ENCODE measurements at places on chromosomes 5 and 9.
A peak's percentile ranks its signal among the peaks of the same experiment; 100 is the strongest.

DNA sequence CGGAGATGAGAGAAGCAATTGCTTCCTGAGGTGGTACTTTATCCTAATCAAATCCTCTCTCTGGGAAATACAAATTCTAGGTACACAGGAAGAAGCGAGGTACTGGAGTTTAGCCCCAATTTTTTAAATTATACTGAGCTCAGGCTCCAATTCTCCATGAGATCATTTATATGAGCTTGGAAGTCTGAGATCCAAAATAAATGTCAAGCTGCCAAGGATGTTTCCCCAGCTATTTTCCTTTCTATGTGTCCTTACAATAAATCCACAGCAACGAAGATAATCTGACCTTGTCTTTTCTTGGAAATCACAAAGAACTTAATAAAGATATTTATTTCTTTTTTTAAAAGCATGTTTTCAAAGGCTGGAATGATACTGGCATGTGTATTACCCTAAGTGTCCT is 597.3 kb downstream of the GABRG2 start:
- no peak for DNase-seq

DNA sequence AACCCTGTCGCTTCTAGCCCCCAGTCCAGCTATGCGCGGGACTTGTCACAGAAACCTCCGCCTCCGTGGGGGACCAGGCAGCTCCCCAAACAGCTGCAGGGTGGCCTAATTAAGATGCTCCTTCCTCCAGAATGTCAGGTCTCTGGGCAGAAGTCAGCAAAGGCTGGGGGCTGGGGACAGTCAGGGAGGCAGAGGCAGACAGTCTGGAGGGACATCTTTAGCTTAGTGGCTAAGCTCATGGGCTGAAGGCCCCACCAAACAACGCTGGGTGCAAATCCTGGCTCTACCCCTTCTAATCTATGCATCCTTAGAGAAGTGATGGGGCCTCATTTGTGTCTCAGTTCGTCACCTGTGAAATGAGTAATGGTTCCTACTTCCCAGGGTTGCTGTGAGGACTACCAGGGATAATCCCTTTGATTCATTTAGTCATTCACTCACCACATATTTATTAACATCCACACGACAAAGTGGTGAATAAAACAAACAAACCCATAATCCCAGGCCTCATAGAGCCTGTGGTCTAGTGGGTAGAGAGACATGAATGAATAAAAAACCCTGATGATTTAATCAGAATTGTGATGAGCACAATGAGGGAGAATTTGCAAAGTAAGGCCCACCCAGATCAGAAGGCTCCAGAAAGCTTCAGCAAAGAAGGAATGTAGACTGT is 20.2 kb upstream of the MED27 start:
- DNase-seq, result no peak

DNA sequence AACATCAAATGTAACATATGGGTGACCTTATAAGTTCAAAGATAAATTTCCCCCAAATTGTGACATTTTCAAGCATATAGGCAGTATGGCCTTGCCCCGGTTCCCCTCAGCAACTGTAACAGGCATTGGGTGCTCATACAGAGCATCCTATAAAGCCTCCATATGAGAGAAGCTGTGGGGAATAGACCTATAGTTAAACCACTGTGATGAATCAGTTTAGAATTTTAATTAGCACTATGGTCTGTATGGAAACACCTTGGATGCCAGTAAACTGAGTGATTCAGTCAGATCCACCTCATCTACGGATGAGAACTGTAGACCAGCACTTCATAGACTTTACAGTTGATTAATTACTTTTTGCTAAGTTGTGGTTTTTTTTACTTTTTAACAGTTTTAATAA is 79.4 kb downstream of the ERCC6L2 start:
- no peak for DNase-seq

- no peak for DNase-seq
Measured at GRCh38 chr5:23269981-23270380, 237.4 kb upstream of the PRDM9 start.

DNA sequence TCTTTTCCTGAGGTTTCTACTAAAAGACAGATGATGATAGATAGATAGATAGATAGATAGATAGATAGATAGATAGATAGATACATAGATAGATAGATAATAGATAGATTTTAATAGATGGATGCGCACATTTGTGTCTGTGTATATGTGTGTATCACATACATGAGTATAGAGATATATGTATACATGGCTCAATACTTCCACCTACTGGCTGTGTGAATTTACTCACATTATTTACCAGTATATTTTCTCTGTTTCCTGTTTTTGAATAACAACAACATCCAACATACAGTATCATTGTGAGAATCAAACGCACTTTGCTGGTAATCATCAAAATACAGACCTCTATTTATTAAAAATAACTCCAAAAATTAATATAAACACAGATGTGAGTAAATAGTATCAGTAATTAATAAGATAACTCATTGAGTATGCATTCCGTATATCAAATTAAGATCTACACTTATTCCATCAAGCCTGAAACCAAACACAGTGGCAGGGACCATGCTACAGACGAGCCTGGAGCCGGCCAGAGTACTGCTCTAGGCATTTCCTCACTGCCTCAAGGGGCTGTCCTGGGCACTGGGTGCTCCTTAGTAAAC is 338.0 kb downstream of the SEMA5A start:
- DNase-seq, result peak; percentile 49

DNA sequence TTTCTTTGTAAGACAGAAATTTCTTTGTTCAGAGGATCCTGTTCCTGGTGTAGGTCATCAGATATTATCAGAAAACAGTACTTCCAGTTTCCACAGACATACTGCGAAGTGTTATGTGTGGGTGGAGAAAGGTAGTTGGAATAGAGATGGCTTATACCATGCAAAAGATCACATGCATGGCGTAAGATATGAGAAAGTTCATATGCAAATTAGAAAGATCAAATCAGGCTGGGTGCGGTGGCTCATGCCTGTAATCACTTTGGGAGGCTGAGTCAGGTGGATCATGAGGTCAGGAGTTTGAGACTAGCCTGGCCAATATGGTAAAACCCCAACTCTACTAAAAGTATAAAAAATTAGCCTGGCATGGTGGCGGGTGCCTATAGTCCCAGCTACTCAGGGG is 65.2 kb upstream of the GLIS3 start:
- no peak for DNase-seq

- DNase-seq, result no peak
Measured at GRCh38 chr9:111857555-111858211, 38.9 kb upstream of the UGCG start.

- DNase-seq, result no peak
Measured at GRCh38 chr9:122355336-122355875, 15.4 kb upstream of the PTGS1 start.

DNA sequence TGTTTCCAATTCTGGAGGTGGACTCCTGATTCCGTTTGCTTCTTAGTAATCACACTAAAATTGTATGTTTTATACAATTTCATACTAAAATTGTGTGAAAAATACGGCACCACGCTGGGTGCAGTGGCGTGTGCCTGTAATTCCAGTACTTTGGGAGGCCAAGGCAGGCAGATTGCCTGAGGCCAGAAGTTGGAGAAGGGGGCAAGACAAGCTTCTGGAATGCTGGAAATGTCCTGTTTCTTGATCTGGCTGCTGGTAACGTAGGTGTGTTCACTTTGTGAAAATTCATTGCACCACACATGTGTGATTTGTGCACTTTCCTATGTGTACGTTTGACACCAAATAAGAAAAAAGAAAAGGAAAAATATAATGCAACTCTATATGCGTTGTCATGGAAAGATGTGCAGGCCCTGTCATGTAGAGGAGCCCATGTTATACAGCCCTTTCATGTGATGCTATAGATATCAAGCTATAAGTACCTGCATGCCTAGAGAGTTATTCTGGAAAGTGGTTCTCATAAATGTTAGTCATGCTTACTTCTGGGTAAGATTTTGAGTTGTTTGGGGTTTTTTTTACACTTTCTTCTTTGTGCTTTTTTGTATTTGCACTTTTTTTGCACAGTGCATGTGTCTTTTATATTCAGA is 119.9 kb downstream of the TMEM174 start:
- no peak for DNase-seq

GRCh38 chr5:135608361-135608760 is 29.6 kb upstream of the CXCL14 start:
- no peak for DNase-seq

- DNase-seq, result no peak
Measured at GRCh38 chr9:101764472-101764871, 26.0 kb upstream of the GRIN3A start.

GRCh38 chr9:119195521-119195920 is 173.7 kb downstream of the BRINP1 start:
- no peak for DNase-seq

GRCh38 chr9:125554726-125555125 is 152.3 kb downstream of the MAPKAP1 start:
- DNase-seq, result no peak

- DNase-seq, result no peak
Measured at GRCh38 chr5:179300581-179301180, 44.6 kb downstream of the ADAMTS2 start.

GRCh38 chr9:751137-752051 is 90.1 kb upstream of the DMRT1 start:
- DNase-seq, result no peak

- DNase-seq, result no peak
Measured at GRCh38 chr9:116449949-116450348, 237.2 kb upstream of the TRIM32 start.

GRCh38 chr5:159184236-159184635 is 25.1 kb downstream of the RNF145 start:
- no peak for DNase-seq

DNA sequence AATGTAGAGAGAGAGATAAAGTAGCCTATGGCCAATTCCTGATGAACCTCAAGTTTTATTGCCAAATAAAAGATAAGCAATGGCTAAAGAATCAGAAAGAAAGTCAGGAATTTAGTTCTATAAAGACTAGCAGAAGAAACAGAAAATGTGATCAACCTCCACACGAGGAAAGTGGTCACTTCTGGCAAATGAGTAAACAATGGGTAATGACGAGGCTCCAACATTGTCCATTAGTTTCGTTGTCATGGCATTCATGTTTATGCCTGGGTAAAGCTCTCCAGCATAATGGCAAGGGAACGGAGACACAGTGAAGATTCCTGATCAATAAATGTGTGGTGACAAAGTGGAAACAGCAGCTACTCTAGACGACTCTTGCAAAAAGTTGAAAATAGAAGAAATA is 341.8 kb upstream of the CTNND2 start:
- DNase-seq, result no peak

DNA sequence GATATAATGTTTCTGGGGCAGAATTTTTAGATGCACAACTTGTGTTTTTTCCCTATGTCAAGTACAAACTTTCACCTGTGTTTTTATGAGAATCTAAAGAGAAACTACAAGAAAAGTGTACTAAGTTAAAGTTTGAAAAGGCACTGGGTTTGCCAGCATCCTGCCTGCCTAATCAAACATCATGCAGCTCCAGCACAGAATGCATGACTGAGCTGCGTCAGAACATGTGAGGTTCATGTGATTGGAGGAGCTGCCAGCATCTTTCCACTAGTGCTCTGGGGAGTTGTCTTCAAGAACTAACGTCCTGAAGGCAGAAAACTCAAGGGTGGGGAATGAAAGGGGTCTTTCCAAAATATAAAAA is 46.1 kb upstream of the RIC1 start:
- DNase-seq, result no peak

- no peak for DNase-seq
Measured at GRCh38 chr9:137982200-137982599, 104.6 kb downstream of the CACNA1B start.

DNA sequence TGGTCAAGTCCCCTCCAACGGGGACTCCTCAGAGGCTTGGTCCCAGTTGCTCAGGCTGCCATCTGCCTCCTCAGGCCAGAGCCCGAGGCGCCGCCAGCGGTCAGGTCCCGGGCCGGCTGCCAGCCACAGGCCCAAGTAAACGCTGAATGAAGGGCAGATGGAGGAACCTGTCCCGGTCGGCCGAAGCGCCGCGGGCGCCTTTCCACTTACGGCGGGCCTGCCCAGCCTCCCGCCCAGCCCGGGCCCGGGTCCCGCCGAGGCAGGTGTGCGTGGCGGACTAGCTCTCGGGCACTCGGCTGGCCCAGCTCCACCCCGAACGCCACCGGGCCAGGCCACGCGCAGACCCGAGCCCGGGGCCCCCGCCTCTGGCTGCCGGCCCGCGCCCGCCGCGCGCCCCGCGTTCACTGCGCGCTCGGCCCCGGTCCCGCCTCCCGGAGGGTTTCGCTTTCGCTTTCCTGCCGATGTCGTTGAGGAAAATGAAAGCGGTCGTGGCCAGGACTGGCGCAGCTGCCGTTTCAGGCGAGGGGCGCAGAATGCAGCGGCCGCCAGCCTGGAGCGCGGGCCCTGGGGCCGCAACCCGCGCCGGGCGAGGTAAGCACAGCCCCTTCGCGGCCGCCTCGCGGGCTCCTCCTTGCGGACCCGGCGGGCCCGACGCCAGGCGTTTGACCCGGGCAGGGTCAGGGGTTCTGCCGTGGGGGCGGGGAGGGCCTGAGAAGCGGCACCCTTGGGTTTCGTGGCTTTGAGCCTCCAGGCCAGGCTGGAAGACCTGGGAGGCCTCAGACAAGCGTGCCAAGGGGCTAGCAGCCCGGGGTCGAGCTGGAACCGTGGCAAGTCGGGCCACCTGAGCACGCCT is 41.2 kb downstream of the SLC22A5 start:
- DNase-seq, result peak; percentile 61

DNA sequence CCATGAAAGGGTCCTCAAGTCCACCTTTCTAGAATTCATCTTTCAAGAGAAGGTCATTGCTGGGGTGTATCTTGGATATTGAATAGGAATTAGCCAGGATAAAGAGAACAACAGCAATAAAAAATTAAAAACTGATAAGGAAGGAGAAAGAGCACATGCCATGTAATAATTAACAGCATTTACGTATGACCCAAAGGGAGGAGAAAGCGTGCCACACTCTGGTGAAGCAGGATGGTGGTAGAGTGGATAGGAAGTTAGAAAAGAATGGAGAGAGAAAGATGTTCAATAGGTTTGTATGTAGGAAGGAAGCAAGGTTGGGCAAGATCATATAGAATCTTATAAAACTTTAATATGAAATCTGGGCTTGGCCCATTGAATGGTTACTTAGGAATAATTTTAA is 751.5 kb downstream of the MAT2B start:
- DNase-seq, result no peak

- no peak for DNase-seq
Measured at GRCh38 chr5:102711525-102712385, 43.4 kb upstream of the PAM start.

- no peak for DNase-seq
Measured at GRCh38 chr9:136255896-136256890, 10.6 kb upstream of the QSOX2 start.

DNA sequence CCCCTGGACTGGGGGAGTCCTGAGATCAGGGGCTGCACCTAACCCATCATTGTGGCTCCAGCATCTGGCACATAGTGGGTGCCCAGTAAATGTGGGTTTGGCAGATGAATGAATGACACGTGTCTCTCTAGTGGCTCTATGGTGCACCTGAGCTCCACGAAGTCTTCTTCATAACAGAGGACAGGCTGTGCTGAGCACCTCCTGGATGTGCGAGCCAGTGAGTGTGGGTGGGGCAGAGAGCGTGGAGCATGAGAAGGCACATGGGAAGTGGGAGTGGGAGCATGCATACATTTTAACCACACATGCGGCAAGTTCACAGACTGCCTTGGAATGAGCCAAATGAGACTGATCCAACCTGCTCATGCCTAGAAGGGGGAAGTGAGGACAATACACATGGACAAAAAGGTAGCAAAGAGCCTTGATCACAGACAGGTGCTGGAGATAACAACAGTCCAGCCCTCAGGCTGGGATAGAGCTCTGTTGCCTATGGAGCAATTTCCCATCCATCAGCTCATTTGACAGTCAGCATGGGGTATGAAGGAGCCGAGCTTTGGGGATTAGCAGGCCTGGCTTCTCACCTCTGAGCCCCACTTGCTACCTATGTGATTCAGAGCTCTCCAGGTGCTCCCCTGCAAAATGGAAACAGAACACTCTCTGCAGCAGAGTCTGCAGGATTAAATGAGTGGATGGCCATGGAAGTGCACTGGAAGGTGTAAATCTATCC is 76.2 kb upstream of the TBC1D2 start:
- no peak for DNase-seq
